ENCODE measurements at places on chromosomes 2 and 18. TPM values are rescaled to one million over a fixed set of nuclear protein-coding genes. Genes with fewer than 3 reads are reported as not detected.

- DNase-seq = no peak
These were observed 50.8 kb downstream of the PID1 start for GRCh38 chr2:229220254-229220653.

DNA sequence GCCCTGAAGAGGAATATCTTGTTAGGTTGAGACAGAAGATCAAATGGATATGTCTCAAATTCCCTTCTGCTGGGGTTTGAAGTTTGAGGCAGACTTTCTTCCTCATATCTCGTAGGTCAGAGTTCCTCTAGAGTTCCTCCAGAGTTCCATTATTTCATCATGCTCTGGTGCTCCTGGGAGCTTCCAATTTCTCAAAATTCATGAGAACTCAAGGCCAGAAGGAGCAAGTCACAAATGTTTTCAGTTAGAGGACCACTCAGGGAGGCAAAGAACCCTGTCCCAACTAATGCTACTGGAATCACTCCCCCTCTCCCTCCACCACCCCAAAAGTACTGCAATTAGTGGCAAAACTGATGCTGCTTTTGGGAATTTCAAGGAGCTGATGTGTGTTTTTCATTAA lies 115.7 kb upstream of the RBMS1 start:
- DNase-seq = no peak

DNA sequence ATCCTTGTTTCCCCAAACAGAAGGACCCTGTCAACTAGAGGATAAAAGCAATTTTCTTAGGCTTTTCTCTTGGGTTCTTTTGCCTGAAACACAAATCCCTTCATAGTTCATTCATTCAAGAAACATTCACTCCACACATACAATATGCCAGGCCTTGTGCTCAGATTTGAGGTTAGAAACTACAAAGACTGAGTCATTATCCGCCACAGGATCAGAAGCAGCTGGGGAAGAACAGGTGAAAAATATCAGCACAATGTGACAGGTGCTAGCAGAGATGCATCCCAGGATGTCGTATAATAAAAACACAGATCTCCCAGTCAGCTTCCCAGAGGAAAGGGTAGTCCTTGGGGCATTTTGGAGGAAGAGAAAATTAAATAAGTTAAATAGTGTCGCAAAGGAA lies 172.4 kb downstream of the LRATD1 start:
- no peak for DNase-seq

DNA sequence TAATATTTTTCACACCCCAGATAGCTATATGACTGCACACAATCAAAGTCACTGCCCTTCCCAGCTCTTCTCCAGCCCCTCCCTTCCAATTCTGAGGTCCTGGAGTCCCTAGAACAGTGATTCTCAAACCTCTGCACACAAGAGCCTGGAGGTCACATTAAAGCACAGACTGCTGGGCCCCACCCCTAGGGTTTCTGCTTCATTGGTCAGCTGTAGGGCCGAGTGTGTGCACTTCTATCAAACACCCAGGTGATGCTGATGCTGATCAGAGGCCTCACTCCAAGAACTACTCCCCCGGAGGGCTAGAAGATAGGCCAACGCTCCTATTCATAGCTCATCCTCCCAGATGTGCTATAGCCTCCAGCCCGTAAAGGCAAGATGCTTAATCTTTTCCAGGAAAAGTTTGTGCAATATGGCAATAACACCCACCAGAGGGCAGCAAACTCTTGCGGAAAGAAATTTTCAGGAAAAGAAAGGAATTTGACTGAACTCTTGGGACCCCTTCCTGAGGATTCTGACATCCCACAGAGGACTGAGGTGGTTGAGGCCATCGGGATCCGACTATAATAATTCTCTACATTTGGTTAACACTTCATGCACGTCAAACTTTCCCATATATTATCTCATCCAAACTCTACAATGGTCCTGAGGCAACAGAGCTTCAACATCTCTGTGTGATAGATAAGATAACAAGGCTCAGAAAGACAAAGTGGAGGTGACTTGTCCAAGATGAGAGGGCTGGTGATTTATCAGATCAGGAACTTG lies 194.2 kb upstream of the PKDCC start:
- no peak for DNase-seq

DNA sequence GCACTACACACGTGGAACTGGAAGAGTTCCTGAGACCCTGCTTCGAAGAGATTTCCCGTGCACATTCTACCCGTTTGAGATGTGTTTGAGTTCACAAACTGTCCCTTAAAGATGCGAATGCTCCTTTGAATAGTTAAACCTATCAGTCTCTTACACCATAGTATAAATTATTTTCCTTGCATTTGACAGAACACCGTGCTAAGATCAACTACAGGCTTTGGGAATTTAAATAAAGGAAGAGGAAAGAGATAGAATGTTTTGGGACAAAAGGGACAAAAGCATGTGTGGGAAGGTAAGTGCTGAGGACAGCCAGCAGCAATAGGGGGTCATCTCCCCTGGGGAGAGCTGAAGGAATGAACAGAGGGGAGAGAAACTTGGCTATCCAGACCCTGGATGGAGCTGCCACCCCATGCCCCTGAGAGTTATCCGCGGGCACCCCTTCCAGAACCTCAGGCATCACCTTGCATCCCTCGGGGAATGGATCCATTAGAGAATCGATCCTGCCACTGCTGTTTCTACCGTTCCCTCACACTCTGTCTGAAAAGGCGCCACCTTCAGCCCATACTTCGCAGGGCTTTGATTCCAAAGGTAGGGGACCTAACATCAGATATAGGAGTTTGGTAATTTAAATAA lies 888 bp upstream of the ADCY3 start:
- no peak for DNase-seq

- DNase-seq = no peak
These were observed at the start of gene AQP4 for GRCh38 chr18:26865557-26865956. AQP4 (minus strand) TSS chr18:26865707; CDS start chr18:26865689, 18 bp downstream.

DNA sequence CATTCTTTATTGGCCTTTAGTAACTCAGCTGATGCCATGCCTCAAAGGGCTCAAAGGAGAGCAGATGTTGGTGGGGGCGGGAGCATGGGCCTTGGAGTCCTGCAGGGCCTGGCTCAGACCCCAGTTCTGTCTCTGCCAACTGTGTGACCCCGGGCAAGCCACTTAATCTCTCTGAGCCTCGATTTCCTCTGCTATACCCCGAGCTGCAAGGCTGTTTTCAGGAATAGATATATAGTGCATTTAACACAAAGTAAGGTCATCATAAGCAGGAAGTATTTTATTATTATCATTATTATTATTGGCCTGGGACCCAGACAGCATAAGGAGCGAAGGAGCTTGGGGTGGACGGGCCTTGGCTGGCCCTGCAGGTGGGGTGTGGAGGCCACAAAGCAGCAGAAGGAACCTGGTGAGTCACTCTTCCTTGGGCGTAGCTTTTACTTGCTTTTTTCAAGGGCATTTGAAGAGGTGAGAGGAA lies 162.7 kb downstream of the INHBB start:
- DNase-seq = no peak

DNA sequence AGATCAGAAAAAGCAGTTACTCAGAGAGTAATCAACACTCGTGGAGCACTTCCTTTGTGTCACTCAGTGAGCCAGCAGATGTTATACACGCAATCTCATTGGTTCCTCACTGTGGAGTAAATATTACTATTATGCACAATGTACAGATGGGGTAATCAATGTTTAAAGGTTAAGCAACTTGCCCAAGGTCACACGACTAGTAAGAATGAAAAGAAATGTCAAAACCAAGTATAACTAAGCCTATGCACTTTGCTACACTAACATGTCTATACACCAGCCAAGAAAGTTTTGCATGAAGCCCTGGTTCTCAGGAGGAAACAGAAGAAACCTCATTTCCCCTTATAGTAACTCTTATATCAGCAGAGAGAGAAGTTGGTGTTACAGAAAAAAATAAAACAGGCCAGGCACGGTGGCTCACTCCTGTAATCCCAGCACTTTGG lies 5.4 kb downstream of the METTL21A start:
- DNase-seq = no peak

- no peak for DNase-seq
These were observed 43.3 kb upstream of the LDLRAD4 start for GRCh38 chr18:13175266-13175665.

DNA sequence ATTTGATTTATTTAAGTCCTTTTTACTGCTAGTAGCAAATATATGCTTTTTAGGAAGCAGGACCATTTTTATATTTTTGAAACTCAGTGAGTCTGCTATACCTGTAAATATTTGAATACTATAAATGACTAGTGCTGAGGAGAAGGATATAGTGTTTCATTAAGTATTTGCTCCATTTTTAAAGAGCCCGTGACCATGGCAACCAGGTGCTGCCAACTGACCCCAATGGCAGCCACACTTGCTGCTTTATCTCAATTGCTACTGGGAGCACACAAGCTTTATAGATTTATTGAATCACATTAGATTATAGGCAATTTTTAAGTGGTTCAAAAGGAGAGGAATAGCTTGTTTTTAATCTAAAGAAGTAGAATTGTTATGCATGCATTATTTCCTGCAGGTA lies 142.0 kb downstream of the SCG2 start:
- DNase-seq = no peak

GRCh38 chr18:44514766-44515165 lies 165.9 kb upstream of the SETBP1 start:
- no peak for DNase-seq

GRCh38 chr18:2529154-2529553 lies 42.2 kb downstream of the METTL4 start:
- DNase-seq = no peak

DNA sequence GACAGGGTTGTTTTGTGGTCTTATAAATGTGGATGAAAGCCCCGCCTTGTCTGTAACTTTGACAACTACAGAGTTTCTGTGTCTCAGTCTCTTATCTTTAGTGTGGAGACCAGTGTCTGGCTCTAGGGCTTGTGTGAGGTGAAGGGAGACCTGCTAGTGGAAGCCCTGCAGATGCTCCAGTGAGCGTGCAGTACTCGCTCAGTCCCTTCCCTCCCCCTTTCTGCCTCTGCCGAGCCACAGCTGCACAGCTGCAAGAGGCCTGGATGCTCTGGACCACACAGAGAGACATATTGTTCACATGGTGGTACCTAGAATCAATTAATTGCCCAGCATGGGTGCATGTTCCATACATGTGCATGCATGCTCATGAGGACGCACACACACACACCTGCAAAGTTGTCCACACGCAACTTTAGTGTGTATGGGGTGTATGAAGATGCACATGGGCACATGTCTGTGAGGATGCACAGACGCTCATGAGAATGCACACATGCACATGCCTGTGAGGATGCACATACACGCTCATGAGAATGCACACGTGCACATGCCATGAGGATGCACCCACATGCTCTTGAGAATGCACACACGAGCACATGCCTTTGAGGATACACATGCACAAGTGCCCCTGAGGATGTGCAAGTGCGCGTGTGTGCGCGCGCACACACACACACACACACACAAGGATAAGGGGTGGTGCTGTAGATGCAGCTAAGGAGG lies 282.1 kb upstream of the HS6ST1 start:
- no peak for DNase-seq

- DNase-seq = no peak
These were observed 236.5 kb downstream of the ZNF804A start for GRCh38 chr2:184834699-184835397.

- DNase-seq = no peak
These were observed 153.1 kb downstream of the INO80D start for GRCh38 chr2:205932861-205933260.

- DNase-seq = no peak
These were observed 289.3 kb upstream of the HS6ST1 start for GRCh38 chr2:128607911-128608506.

GRCh38 chr2:86747711-86748639 lies 27.9 kb downstream of the RMND5A start:
- no peak for DNase-seq

GRCh38 chr2:42602876-42603219 lies 34.4 kb downstream of the MTA3 start:
- no peak for DNase-seq

DNA sequence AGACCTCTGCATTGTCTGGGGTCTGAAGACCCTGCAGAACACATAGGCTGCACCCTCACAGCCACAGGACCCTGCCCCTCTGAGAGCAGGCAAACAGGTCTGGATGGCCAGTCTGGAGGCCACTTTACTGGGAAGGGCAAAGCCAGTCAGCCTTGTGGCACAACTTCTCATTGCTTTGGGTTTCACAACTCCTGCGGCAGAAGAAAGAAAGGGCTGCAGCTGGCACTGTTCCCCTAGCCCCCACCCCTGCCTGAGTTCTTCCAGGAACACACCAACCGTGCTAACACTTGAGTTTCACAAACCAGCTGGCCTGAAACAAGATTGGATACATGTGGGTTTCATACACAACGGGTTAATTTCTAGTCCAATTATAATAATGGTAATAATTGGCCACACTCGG lies 276.5 kb upstream of the MGAT5 start:
- no peak for DNase-seq

The MYCN gene
- 28.5 TPM for polyA plus RNA-seq

The REEP1 gene
- 3.0 TPM for polyA plus RNA-seq

The NABP1 gene
- 39.6 TPM for polyA plus RNA-seq

The MEP1B gene
- polyA plus RNA-seq = not detected

The HTRA2 gene
- 32.3 TPM for polyA plus RNA-seq

The RIOK3 gene
- 71.9 TPM for polyA plus RNA-seq

The QPCT gene
- 11.4 TPM for polyA plus RNA-seq

The CHRNG gene
- 1.1 TPM for polyA plus RNA-seq
